ENCODE measurements at places on chromosomes 3 and 15.

DNA sequence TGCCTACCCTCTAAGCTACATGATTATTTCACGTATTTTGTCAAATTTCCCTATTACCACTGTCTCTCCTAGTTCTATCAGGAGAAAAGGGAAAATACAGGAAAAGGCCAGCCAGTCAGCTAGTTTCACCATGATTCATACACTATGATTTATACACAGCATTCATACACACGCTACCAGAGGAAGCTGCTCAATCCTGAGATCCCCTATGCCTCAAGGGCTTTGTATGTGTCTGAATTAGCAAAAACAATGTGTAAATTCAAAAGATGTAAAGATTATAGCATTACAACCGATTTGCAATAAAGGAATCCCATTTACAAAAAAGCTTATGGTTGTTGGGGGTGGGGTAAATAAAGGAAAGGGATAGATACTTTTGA lies 3.1 kb upstream of the ACKR4 start:
- DNase-seq = peak; percentile 85

- no peak for DNase-seq
These were observed 103.0 kb upstream of the TBL1XR1 start for GRCh38 chr3:177300039-177300833.

DNA sequence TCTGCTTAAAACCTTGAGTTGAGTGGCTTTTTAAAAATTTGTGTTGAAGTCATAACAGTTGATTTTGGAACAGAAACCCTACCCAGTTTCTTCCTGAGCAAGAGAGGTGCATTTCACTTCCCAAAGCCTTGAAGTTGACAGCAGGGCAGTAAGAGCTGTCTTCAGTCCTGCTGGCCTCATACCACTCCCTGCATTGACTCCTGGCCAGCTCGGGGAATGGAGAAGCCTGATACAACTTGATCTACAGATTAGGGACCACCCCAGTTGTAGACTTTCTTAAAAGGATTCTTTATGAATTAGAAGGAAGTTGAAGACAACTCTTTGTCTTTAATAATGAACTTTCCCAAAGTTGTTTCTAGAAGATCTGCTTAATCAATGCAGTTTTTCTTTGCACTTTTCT lies 90.6 kb upstream of the FLNB start:
- DNase-seq = peak; percentile 9

DNA sequence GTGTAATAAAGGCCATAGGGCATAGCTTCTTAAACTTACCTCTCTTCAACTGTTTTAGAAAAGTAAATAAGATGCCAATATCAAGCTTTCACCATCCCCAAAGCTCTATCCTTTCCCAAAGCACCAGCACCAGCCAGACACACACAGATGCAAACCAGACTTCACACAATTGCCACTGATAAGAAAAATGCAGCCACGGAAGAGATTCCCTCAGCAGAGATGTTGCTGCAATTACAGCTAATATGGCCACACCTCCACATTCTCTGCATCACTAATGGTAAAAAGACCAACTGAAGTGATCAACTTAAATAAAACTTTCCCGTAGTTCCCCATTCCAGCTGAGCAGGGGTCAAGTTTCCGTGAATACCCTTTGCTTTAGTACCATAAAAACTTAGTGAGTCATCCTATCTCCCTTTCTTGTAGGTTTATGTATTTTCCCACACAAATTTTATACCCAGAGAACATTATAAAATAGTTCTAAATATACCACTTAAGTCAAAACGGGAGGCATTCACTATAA lies 64.4 kb downstream of the SLC9A9 start:
- no peak for DNase-seq

- DNase-seq = peak; percentile 4
These were observed 103.4 kb upstream of the KLHL25 start for GRCh38 chr15:85897895-85898717.
